Activated T-helper 1 cell treated with anti-CD3 and anti-CD28 coated beads, Interleukin-12 subunit alpha, Interleukin-12 subunit beta, Interleukin-2, Interleukin-4 antibody, amounts not matched to agents 30 ng/mL and 10 ng/mL and 1 ng/mL, durations not matched to agents 14 hours and 24 hours and 36 hours (primary cell): ENCODE measurements at places on chromosomes 13 and 19. TPM values are rescaled to one million over a fixed set of nuclear protein-coding genes. Genes with fewer than 3 reads are reported as not detected.

PCDH17 gene
- 0.05 and 0.07 TPM in 2 replicates for total RNA-seq

CCDC8 gene
- not detected in 2 replicates for total RNA-seq

WDR87 gene
- total RNA-seq: not detected in 2 replicates

THSD8 gene
- 28.0 and 28.1 TPM in 2 replicates for total RNA-seq

LILRB4 gene
- total RNA-seq: 0.34 TPM in 1 of 2 replicates, not detected in the other

CDC42EP5 gene
- not detected in 2 replicates for total RNA-seq

ZNF493 gene
- 9.6 and 12.6 TPM in 2 replicates for total RNA-seq

GAPDHS gene
- total RNA-seq: not detected in 2 replicates

ZNF497 gene
- total RNA-seq: 0.76 and 0.93 TPM in 2 replicates

TMEM86B gene
- 7.7 and 8.3 TPM in 2 replicates for total RNA-seq

OR7A5 gene
- total RNA-seq: not detected in 2 replicates

SLC10A2 gene
- not detected in 2 replicates for total RNA-seq

CEACAM7 gene
- total RNA-seq: not detected in 2 replicates

ADM5 gene
- total RNA-seq: 6.0 and 6.9 TPM in 2 replicates
